ENCODE measurements at places on chromosomes 5 and 9. TPM values are rescaled to one million over a fixed set of nuclear protein-coding genes. Genes with fewer than 3 reads are reported as not detected.

GRCh38 chr5:55456216-55456895 lies 78.4 kb downstream of the PLPP1 start:
- no peaks in the 10 kb centered on the region for H3K4me1 ChIP-seq
- peaks cover 5% of the 10 kb centered on the region for H3K36me3 ChIP-seq
- no peaks in the 10 kb centered on the region for H3K27me3 ChIP-seq
- no peak overlapping the region for H3K27ac ChIP-seq
- H3K4me3 ChIP-seq, result no peak overlapping the region
- DNase-seq, result no peak

DNA sequence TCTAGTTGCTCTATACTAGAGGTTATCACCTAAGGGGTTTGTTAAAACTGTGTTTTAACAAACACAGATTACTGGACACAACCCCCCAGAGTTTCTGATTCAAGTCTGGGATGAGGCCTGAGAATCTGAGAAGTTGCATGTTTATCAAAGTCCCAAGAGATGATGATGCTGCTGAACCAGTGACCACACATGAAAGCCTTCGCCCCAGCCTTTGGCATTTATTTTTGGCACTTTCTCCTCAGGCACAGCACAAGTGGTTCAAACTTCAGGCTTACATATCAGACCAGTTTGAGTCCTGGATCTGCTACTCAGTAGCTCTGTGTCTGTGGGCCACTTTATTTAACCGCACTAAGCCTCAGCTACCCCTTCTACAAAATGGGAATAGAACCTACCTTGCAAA lies 407.2 kb upstream of the PIK3R1 start:
- H3K4me1 ChIP-seq, result no peaks in the 10 kb centered on the region
- H3K4me3 ChIP-seq, result no peak overlapping the region
- H3K36me3 ChIP-seq, result no peaks in the 10 kb centered on the region
- no peaks in the 10 kb centered on the region for H3K27me3 ChIP-seq
- H3K27ac ChIP-seq, result no peak overlapping the region
- no peak for DNase-seq

DNA sequence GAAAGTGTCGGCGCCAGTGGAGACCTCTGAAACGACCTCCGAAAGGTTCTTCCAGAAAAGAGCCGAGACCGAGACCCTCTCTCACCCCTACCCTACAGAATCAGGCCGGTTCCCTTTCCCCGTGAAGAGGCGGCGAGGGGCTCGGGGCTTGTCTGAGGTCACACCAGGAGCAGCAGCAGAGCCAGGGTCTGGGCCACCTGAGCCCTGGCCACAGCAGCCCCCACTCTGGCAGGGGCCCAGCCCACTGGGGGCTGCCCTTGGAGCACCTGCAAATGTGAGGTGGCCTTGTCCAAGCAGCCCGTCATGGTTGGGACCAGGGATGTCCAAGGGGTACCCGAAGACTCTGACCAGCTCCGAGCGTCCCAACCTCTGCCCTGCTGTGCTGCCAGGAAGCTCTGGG lies 9.2 kb downstream of the AGPAT2 start:
- no peak overlapping the region for H3K4me3 ChIP-seq
- DNase-seq, result no peak
- H3K27ac ChIP-seq, result no peak overlapping the region
- H3K36me3 ChIP-seq, result no peaks in the 10 kb centered on the region
- H3K27me3 ChIP-seq, result no peaks in the 10 kb centered on the region
- no peaks in the 10 kb centered on the region for H3K4me1 ChIP-seq

NEURL1B gene
- polyA plus RNA-seq, result not detected

GRCh38 chr5:127923804-127924570 lies 159.6 kb upstream of the SLC12A2 start:
- DNase-seq, result no peak
- H3K4me3 ChIP-seq, result no peak overlapping the region
- H3K4me1 ChIP-seq, result no peaks in the 10 kb centered on the region
- no peak overlapping the region for H3K27ac ChIP-seq
- no peaks in the 10 kb centered on the region for H3K27me3 ChIP-seq

- H3K4me3 ChIP-seq, result no peak overlapping the region
- H3K27me3 ChIP-seq, result no peaks in the 10 kb centered on the region
- DNase-seq, result no peak
- no peaks in the 10 kb centered on the region for H3K36me3 ChIP-seq
These were observed 12.4 kb downstream of the ZNF474 start for GRCh38 chr5:122141751-122142150.

- H3K4me3 ChIP-seq, result no peak within 1 kb of the TSS
- peaks cover 12% of the 10 kb centered on the region for H3K4me1 ChIP-seq
- no peak within 1 kb of the TSS for H3K27ac ChIP-seq
- no peaks in the 10 kb centered on the region for H3K36me3 ChIP-seq
These were observed at the start of gene IFNW1 for GRCh38 chr9:21141427-21141882. IFNW1 (minus strand) TSS chr9:21141832; CDS start chr9:21141570, 262 bp downstream.

DNA sequence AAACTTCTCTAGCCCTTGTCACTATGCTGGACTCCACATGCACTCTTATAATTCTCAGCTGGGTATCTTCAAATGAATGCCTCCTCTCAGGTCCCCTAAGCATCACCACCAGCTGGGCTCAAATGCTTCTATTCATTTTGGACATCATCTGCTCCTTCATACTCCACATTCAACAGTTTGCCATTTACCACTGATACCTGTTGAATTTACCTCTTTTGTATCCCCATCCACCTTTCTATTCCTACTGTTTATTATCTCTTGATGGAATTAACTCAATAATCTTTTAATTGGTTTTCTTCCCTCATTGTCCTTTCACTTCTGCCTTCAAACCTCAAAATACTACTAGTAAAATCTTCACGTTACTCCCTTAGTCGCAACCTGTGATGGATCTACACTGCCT lies 14.5 kb downstream of the RANBP6 start:
- no peaks in the 10 kb centered on the region for H3K36me3 ChIP-seq
- no peaks in the 10 kb centered on the region for H3K27me3 ChIP-seq
- no peak overlapping the region for H3K4me3 ChIP-seq
- H3K4me1 ChIP-seq, result peaks cover 41% of the 10 kb centered on the region

DNA sequence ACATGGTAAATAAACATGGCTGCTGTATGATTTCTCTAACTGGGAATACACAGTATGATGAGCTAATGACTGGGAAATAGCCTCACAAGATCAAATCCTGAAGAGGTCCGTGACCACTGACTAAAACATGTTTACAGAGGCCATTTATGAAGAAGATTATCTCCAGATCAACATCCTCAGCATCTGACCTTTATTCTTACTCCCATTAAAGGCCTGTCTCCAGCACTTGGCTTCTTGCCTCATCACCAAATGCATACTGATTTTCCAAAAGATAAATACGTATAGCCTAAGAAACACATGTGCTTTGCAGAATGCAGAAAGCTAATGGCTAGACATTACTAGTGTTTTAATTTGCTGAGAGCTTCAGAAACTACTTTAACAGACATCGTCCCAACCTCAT lies 108.0 kb upstream of the TSLP start:
- H3K27ac ChIP-seq, result no peak overlapping the region
- H3K4me3 ChIP-seq, result no peak overlapping the region
- H3K4me1 ChIP-seq, result no peaks in the 10 kb centered on the region
- H3K27me3 ChIP-seq, result no peaks in the 10 kb centered on the region
- no peaks in the 10 kb centered on the region for H3K36me3 ChIP-seq

DNA sequence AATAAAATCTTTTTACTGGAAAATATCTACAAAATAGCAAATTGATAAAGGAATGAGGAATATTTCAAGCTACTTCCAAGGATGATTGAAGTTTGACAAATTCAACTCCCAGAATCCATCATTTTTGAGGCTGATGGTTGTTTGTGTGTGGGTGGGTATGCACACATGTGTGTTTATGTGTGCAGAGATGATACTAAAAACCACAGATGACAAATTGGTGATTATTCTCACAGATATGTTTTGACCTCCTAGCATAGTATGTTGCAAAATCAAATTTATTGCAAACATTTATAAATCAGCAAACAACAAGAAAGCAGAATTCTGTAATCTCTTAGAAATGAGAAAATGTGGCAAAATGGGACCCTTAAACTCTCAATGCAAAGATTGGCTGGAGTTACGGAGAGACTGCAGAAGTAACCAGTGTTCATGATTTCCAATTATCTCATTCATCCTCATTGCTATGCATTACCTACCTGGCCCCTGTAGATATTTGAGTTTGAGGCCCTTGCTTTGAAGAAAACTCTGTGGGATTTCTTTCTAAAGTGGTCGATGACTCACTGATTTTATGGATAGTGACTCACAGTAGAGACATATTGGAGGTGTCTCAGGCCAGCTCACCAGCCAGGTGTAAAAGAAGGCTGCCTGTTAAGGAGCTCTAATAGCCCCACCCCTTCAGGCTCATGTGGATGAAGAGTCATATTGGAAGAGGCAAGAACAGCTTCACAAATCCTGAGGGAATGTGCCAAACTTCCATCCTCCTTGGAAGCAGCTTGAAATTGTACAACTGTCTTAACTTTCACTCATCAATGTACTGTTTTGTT lies 44.6 kb upstream of the TMC1 start:
- H3K36me3 ChIP-seq, result no peaks in the 10 kb centered on the region
- H3K27me3 ChIP-seq, result no peaks in the 10 kb centered on the region
- H3K4me3 ChIP-seq, result no peak overlapping the region
- peak; percentile 48 for DNase-seq
- no peak overlapping the region for H3K27ac ChIP-seq
- peaks cover 6% of the 10 kb centered on the region for H3K4me1 ChIP-seq

GRCh38 chr5:180367300-180367699 lies 14.2 kb upstream of the GFPT2 start:
- no peak overlapping the region for H3K27ac ChIP-seq
- H3K27me3 ChIP-seq, result no peaks in the 10 kb centered on the region
- H3K4me3 ChIP-seq, result no peak overlapping the region
- H3K36me3 ChIP-seq, result no peaks in the 10 kb centered on the region

- H3K27ac ChIP-seq, result no peak overlapping the region
- no peaks in the 10 kb centered on the region for H3K36me3 ChIP-seq
- no peak overlapping the region for H3K4me3 ChIP-seq
- no peak for DNase-seq
- no peaks in the 10 kb centered on the region for H3K4me1 ChIP-seq
These were observed 180.8 kb downstream of the DNAH5 start for GRCh38 chr5:13763719-13764118.

DNA sequence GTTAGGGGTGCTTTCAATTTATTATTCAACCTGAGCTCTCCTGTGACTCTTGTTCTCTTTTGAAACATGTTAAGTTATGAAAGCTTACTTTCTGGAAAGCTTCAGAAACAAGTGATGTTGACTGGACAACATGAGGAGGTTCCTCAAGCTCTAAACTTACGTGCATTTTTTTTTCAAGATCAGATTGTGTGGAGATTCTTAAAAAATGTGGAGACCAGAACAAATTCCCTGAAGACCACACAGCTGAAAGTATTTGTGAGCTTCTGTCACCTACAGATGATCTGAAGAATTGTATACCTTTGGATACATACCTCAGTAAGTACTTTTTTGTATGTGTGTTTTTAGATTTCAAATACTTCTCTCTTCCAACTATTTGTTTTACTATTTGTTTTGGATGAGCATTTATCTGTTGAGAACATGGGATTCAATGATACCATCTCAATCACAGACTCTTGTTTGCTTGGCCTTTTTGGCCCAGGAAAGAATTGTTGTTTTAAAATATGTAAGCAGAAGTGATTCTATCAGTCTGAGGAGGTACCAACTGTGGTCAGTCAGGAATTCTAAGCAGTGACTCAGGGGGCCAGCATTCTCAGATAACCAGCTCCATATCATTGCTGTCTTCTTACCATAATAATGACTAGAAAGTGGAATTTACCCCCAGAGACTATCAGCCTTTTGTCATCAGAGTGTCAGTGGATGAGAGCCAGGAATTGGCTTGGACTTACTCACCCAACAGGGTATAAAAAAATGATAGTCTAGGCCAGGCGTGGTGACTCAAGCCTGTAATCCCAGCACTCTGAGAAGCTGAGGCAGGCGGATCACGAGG lies 34.4 kb upstream of the GLIPR2 start:
- peaks cover 6% of the 10 kb centered on the region for H3K4me1 ChIP-seq
- H3K36me3 ChIP-seq, result no peaks in the 10 kb centered on the region
- no peaks in the 10 kb centered on the region for H3K27me3 ChIP-seq
- H3K27ac ChIP-seq, result no peak overlapping the region
- no peak overlapping the region for H3K4me3 ChIP-seq
- DNase-seq, result no peak

TUSC1 gene
- not detected for polyA plus RNA-seq

DNA sequence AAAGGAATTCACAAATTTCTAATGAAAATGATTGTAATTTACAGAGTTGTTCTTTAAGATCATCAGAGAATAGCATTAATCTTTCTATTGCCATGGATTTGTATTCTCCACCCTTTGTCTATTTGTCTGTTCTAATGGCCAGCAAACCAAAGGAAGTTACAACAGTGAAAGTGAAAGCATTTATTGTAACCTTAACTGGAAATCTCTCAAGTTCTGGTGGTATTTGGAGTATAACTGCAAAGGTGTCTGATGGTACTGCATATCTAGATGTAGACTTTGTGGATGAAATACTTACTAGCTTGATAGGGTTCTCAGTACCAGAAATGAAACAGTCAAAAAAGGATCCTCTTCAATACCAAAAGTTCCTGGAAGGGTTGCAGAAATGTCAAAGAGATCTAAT lies 21.7 kb downstream of the RMI1 start:
- H3K27me3 ChIP-seq, result no peaks in the 10 kb centered on the region
- H3K36me3 ChIP-seq, result no peaks in the 10 kb centered on the region
- H3K27ac ChIP-seq, result no peak overlapping the region
- no peaks in the 10 kb centered on the region for H3K4me1 ChIP-seq

GRCh38 chr5:112656451-112656850 lies 81.2 kb upstream of the APC start:
- H3K27ac ChIP-seq, result no peak overlapping the region
- H3K36me3 ChIP-seq, result no peaks in the 10 kb centered on the region
- no peak for DNase-seq

- H3K4me3 ChIP-seq, result no peak overlapping the region
- H3K27me3 ChIP-seq, result no peaks in the 10 kb centered on the region
- no peak overlapping the region for H3K27ac ChIP-seq
These were observed 2.1 kb downstream of the EDIL3 start for GRCh38 chr5:84382363-84383295.

DNA sequence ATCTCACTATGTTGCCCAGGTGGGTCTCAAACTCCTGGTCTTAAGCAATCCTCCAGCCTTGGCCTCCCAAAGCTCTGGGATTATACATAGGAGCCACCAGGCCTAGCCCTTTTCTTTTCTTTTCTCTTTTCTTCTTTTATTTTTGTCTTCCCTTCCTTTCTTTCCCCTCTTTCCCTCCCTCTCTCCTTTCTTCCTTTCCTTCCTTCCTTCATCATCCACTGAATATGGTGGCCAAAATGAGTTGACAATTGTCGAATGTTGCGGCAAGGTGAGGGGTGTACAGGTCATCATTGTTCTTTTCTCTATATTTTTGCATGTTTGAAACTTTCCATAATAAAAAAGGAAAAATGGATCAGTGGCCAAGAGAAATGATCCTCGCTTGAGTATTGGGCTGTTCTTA lies 32.1 kb upstream of the BASP1 start:
- H3K27ac ChIP-seq, result no peak overlapping the region
- no peak for DNase-seq
- H3K27me3 ChIP-seq, result no peaks in the 10 kb centered on the region
- H3K36me3 ChIP-seq, result no peaks in the 10 kb centered on the region
- H3K4me1 ChIP-seq, result no peaks in the 10 kb centered on the region

- no peaks in the 10 kb centered on the region for H3K36me3 ChIP-seq
- H3K4me1 ChIP-seq, result no peaks in the 10 kb centered on the region
- H3K4me3 ChIP-seq, result no peak overlapping the region
- H3K27me3 ChIP-seq, result no peaks in the 10 kb centered on the region
- H3K27ac ChIP-seq, result no peak overlapping the region
- no peak for DNase-seq
These were observed 80.2 kb downstream of the TMC1 start for GRCh38 chr9:72601615-72602014.

GRCh38 chr5:151123897-151124751 lies 33.5 kb downstream of the ANXA6 start:
- no peak overlapping the region for H3K4me3 ChIP-seq
- peaks cover 73% of the 10 kb centered on the region for H3K36me3 ChIP-seq
- no peaks in the 10 kb centered on the region for H3K27me3 ChIP-seq
- peak; percentile 53 for DNase-seq
- no peak overlapping the region for H3K27ac ChIP-seq
